Activated CD8-positive, alpha-beta memory T cell treated with anti-CD3 and anti-CD28 coated beads for 36 hours (primary cell): ENCODE measurements at places on chromosomes 2 and 18. TPM values are rescaled to one million over a fixed set of nuclear protein-coding genes. Genes with fewer than 3 reads are reported as not detected.

CHPF gene
- 36.8 TPM for total RNA-seq

SIX2 gene
- not detected for total RNA-seq

TOGARAM2 gene
- total RNA-seq: 6.4 TPM

LYPD6B gene
- not detected for total RNA-seq

GREB1L gene
- total RNA-seq: not detected

SULT1C4 gene
- total RNA-seq: not detected

ATP8B1 gene
- total RNA-seq: 0.15 TPM

AFF3 gene
- 0.71 TPM for total RNA-seq

SLC19A3 gene
- not detected for total RNA-seq

ZSWIM2 gene
- not detected for total RNA-seq

SKOR2 gene
- total RNA-seq: not detected

KIAA2012 gene
- not detected for total RNA-seq

ARHGEF4 gene
- 0.80 TPM for total RNA-seq

ITM2C gene
- total RNA-seq: 55.0 TPM

CAPG gene
- 23.4 TPM for total RNA-seq

LINC00305 gene
- total RNA-seq: not detected

AQP12A gene
- total RNA-seq: not detected

GAD1 gene
- 0.55 TPM for total RNA-seq

EXOC6B gene
- 7.0 TPM for total RNA-seq

PTGR3 gene
- total RNA-seq: 23.3 TPM

IL36A gene
- total RNA-seq: not detected

LRRTM4 gene
- not detected for total RNA-seq

TACR1 gene
- total RNA-seq: not detected

POTEJ gene
- total RNA-seq: not detected

DUSP2 gene
- 298 TPM for total RNA-seq

PSMA8 gene
- total RNA-seq: 1.7 TPM

CHRNG gene
- not detected for total RNA-seq

NTSR2 gene
- total RNA-seq: not detected

TMEM150A gene
- total RNA-seq: 4.4 TPM

EEF1B2 gene
- 1,033 TPM for total RNA-seq

MC4R gene
- total RNA-seq: not detected

KCNJ3 gene
- not detected for total RNA-seq

SCYGR6 gene
- not detected for total RNA-seq

TWIST2 gene
- not detected for total RNA-seq

SLC4A3 gene
- 0.04 TPM for total RNA-seq

LRP1B gene
- not detected for total RNA-seq

CNTNAP5 gene
- total RNA-seq: not detected

CHRND gene
- not detected for total RNA-seq

MPV17 gene
- 92.8 TPM for total RNA-seq

SERPINB11 gene
- not detected for total RNA-seq

PIK3C3 gene
- 57.9 TPM for total RNA-seq

USP40 gene
- total RNA-seq: 14.5 TPM

ALPI gene
- not detected for total RNA-seq

INPP4A gene
- total RNA-seq: 41.7 TPM

CCDC102B gene
- total RNA-seq: 1.4 TPM

SERPINB13 gene
- total RNA-seq: not detected

CCDC121 gene
- total RNA-seq: 0.25 TPM

SOWAHC gene
- 0.19 TPM for total RNA-seq

STARD6 gene
- total RNA-seq: 0.23 TPM

THSD7B gene
- not detected for total RNA-seq

NAT8 gene
- not detected for total RNA-seq

SLC8A1 gene
- 0.23 TPM for total RNA-seq

IL37 gene
- total RNA-seq: not detected

PID1 gene
- total RNA-seq: not detected

DSG1 gene
- not detected for total RNA-seq

CPLX4 gene
- total RNA-seq: not detected

FBXO41 gene
- 39.4 TPM for total RNA-seq

CFAP53 gene
- 0.36 TPM for total RNA-seq

OTOF gene
- 2.6 TPM for total RNA-seq
